ENCODE measurements at places on chromosomes 7 and 10. TPM values are rescaled to one million over a fixed set of nuclear protein-coding genes. Genes with fewer than 3 reads are reported as not detected.

TES gene
- polyA plus RNA-seq = 13.7 TPM

ANXA8 gene
- polyA plus RNA-seq = 0.56 TPM

NUTM2E gene
- polyA plus RNA-seq = not detected

NXPH1 gene
- 25.8 TPM for polyA plus RNA-seq

HIPK2 gene
- polyA plus RNA-seq = 4.7 TPM

VENTX gene
- polyA plus RNA-seq = 4.4 TPM

TAS2R5 gene
- polyA plus RNA-seq = 0.47 TPM

CYP3A7 gene
- 0.20 TPM for polyA plus RNA-seq

ITPRID1 gene
- not detected for polyA plus RNA-seq

LRRC4 gene
- polyA plus RNA-seq = 3.7 TPM

WASL gene
- 12.2 TPM for polyA plus RNA-seq

CFAP43 gene
- polyA plus RNA-seq = 0.70 TPM

GRM8 gene
- 0.10 TPM for polyA plus RNA-seq

ABCA13 gene
- 0.04 TPM for polyA plus RNA-seq

FRA10AC1 gene
- polyA plus RNA-seq = 27.0 TPM

HYAL4 gene
- not detected for polyA plus RNA-seq

LEP gene
- polyA plus RNA-seq = 0.61 TPM

SPDYE6 gene
- polyA plus RNA-seq = not detected

ZNF398 gene
- polyA plus RNA-seq = 2.0 TPM

PLPP4 gene
- not detected for polyA plus RNA-seq

LRRN3 gene
- 59.6 TPM for polyA plus RNA-seq

NEUROG3 gene
- polyA plus RNA-seq = not detected

CDC14C gene
- polyA plus RNA-seq = not detected

MUC12 gene
- 0.44 TPM for polyA plus RNA-seq

AGAP5 gene
- polyA plus RNA-seq = 19.0 TPM

MOGAT3 gene
- not detected for polyA plus RNA-seq

OGDHL gene
- 9.2 TPM for polyA plus RNA-seq

PROSER2 gene
- polyA plus RNA-seq = 1.7 TPM

ZNF282 gene
- 13.0 TPM for polyA plus RNA-seq

ZP3 gene
- polyA plus RNA-seq = 13.3 TPM

MYO3A gene
- 1.3 TPM for polyA plus RNA-seq

AKR1E2 gene
- 3.0 TPM for polyA plus RNA-seq

FAM25G gene
- polyA plus RNA-seq = not detected

TMEM130 gene
- 38.5 TPM for polyA plus RNA-seq

HECW1 gene
- polyA plus RNA-seq = 0.03 TPM

KCNIP2 gene
- 8.4 TPM for polyA plus RNA-seq

WDFY4 gene
- 2.1 TPM for polyA plus RNA-seq

NPSR1 gene
- polyA plus RNA-seq = not detected

CRTAC1 gene
- polyA plus RNA-seq = 0.09 TPM

NPY4R gene
- polyA plus RNA-seq = not detected

ACBD7 gene
- polyA plus RNA-seq = 0.18 TPM

BAMBI gene
- polyA plus RNA-seq = 21.0 TPM

ASB10 gene
- polyA plus RNA-seq = not detected

SLC16A9 gene
- 173 TPM for polyA plus RNA-seq

LRIT2 gene
- polyA plus RNA-seq = not detected

NODAL gene
- polyA plus RNA-seq = not detected

All from adrenal gland (tissue), 19 donors.